ENCODE measurements at places on chromosomes 2 and 18.

DNA sequence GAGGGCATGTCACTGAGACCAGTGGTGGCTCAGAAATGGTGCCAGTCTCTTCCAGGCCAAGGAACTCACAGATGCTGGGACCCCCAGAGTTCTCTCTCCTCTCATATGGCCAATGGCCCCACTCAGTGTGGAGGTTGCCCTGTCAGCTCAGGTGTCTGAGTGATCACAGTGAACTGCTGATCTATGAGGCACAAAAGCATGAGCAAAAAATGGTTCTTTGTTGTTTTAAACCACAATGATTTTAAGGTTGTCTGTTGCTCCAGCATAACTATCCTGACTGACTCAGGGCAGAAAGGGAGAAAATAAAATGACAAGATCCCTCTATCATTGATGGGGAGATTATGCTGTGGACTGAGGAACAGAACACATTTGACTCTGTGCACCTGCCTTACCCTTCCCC, 57.8 kb downstream of the FBLN7 start:
- no peak for DNase-seq

DNA sequence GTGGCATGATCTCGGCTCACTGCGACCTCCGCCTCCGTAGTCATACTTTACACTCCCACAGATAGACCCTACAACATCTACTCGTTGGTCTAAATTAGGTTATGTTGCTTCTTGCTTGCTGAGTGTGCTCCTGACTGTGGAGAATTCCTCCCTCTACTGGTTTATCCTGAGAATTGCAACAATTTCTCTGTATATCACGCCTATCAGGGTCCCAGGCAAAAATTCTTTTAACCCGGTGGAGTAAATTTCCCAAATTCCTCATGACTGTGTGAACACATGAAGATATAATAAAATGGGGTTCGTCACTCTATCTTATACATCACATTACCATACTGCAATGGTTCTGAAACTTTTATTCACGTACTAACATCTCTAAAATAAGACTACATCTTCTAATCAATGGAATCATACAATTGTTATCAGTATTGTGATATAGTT, 156.7 kb downstream of the EVA1A start:
- no peak for DNase-seq

- no peak for DNase-seq
Measured at GRCh38 chr2:203710226-203710625, 3.8 kb downstream of the CD28 start.

DNA sequence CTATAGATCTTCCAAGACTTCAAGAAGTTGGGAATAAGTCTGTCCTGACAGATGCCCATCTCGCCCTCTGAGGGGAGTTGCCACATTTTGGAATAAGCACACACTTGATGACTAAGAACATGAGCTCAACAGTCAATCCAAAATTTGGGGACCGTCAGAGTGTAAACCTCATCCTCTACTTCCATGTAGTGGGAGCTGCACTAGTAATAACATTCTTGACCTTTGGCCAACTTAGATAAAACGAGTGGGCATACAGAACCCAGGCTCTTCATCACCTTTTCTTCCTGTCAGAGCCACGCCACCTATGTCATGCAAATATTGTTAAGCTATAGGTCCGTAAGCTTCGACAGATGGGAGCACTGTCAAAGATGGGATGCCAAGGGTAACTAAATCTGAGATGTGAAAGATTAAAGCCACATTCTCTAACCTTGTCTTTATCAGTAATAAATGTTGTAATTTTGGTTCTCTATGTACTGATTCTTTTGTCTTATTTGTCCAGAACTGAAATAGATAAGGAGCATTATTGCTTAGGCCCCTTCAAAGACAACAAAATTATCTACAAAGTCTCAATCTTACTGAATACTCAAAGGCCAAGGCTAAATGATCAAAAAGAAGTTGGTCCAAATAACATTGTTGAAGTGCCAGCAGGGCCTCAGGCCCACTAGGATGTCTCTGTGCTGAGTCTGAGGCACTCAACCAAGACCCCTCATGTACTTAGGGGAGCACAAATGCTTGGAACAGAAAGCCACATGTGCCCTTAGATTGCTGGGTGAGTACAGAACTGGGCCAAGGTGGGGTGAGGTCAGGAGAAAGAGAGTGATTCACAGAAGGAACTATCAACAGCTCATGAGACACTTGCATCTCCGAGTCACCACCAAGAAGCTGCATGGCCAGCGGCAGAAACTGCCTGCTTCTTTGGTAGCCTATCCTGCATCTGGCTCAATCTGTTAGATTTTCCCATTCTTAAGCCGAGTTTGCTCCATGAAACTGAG, 15.0 kb downstream of the CDH2 start:
- no peak for DNase-seq

GRCh38 chr18:48342125-48342524, 67.1 kb downstream of the ZBTB7C start:
- DNase-seq: no peak

DNA sequence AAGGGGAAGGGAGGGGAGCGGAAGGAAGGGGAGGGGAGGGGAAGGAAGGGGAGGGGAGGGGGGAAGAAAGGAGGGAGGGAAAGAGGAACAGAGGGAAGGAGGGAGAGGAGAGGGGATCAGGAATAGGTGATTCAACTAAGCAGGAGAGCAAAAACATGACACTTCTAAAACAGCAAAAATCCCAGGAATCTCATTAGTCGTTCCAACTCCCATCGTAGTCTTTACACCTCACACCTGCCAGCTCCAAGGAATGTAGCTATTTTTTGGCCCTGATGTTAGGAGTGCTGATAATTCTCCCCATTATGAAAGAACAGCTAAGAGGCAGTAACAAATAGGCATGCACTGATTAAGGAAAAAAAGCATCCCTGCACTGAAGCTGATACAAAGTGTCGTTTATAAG, 709.9 kb upstream of the PKDCC start:
- DNase-seq: no peak

- no peak for DNase-seq
Measured at GRCh38 chr18:59011786-59012185, 127.9 kb upstream of the SEC11C start.

DNA sequence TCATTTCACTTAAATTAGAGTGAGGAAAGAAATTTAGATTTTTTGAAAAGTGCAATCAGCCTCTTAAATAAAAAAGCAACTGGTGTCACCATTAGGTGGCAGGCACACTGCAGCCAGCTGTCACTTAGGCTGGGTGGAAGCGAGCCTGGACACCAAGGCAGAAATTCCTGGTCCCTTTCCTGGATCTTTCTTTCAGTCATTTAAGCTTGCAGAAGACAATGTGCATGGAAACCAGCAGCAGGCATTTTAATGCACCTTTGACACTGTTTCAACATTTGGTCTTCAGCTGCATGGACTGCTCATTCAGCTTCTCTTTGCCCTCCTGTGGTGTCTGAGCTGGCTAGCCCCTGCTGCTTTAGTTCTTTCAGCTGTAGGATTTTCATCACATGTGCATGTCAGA, 61.0 kb downstream of the AQP4 start:
- DNase-seq: no peak

- DNase-seq: no peak
Measured at GRCh38 chr18:44678725-44679055, 2.0 kb upstream of the SETBP1 start.

- DNase-seq: no peak
Measured at GRCh38 chr18:3411854-3412268, 38.1 kb upstream of the TGIF1 start.

- DNase-seq: no peak
Measured at GRCh38 chr18:8562919-8563318, 46.3 kb upstream of the RAB12 start.

GRCh38 chr2:206289391-206289790, 14.9 kb downstream of the ZDBF2 start:
- no peak for DNase-seq

GRCh38 chr2:135603543-135603942, 72.3 kb downstream of the R3HDM1 start:
- no peak for DNase-seq

GRCh38 chr2:148167855-148168254, 147.0 kb downstream of the MBD5 start:
- no peak for DNase-seq

GRCh38 chr2:101740555-101740964, 43.1 kb downstream of the MAP4K4 start:
- no peak for DNase-seq

DNA sequence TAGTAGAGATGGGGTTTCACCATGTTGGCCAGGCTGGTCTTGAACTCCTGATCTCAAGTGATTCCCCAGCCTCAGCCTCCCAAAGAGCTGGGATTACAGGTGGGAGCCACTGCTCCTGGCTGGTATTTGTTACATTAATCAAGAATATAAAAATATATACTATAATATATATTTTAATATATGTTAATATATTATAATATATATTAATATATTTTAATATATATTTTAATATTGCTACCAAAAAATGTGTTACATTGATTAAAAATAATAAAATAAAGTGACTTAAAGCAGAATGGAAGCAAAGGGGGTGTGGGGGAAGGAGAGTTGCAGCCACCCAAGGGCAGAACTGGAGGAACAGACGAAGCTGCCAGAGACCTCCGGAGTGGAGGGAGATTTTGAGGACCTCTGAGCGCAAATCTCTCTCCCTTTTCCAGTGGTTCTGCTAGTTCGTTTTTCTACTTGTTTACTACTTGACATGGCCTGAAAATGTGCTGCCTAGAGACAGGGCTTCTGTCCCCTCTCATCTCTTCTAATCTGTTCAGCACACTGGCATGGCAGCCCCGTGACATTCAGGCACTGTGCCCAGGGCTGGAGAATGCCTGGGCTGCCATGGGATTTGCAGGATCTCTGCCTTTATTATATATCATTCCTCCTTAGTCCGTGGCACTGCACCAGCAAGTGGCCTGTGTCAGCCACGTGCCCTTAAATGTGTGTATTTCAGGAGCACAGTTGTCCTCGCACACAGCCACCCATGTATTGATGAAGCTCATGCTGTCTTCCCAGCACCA, 47.9 kb upstream of the RAB12 start:
- no peak for DNase-seq

GRCh38 chr18:74281980-74282754, 9.6 kb downstream of the CYB5A start:
- no peak for DNase-seq

- DNase-seq: no peak
Measured at GRCh38 chr18:9706081-9706935, 1.8 kb upstream of the RAB31 start.

- DNase-seq: no peak
Measured at GRCh38 chr18:7363338-7363737, 132.4 kb downstream of the LRRC30 start.

DNA sequence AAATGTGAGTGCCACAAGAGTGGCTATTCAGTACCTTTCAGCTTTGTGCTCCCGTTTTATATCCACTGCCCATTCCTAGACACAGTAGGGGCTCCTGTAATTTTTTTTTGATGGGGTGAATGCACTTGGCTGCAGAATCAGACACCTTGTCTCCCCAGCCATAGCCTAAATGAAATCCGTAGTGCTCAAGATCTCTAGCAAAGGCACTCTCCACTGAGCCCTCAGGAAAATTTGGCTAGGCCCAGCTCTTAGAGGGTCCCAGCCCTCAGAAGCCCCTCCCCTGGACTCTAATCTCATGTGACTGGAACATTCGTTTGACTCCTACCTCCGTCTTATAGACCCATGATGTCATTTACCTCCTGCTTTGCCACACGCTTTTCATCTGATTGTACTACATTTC, 323.9 kb downstream of the SMAD2 start:
- DNase-seq: no peak

GRCh38 chr2:216873573-216873972, 13.7 kb upstream of the TNP1 start:
- no peak for DNase-seq

GRCh38 chr2:118986738-118987137, 44.7 kb downstream of the MARCO start:
- no peak for DNase-seq

- no peak for DNase-seq
Measured at GRCh38 chr2:233822781-233823730, 31.3 kb downstream of the HJURP start.

DNA sequence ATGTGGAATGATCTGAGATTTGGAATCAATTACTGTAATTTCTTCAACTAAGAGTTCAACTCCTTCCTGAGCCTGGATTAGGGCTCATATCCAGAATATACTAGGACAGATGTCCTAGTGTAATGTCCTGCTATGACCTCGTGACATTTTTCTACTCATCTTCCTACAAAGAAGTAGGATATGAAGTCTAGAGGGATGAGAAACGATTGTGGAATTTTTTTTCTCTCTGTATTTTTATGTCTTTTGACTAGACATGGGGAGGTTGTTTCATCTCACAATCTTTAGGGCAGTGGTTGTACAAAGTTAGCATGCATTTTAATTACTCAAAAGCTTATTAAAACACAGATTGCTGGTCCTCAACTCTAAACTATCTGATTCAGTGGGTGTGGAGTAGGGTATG, 203.0 kb downstream of the PARD3B start:
- DNase-seq: no peak

- DNase-seq: peak; percentile 43
Measured at GRCh38 chr18:3595369-3596273, 145.6 kb downstream of the TGIF1 start.

DNA sequence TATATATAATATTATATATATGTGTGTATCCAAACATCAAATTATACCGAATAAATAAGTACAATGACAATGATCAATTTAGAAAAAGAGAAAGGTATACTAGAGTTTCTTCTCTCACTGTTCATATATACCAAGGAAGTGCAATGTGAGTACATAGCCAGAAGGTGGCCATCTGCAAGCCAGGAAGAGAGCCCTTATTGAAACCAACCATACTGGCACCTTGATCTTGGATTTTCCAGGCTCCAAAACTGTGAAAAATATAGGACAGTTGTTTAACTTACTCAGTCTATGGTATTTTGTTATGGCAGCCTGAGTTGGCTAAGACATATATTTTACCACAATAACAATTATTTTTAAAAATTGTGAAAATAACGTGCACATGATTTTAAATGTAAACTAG, 1490.2 kb upstream of the SLC39A10 start:
- DNase-seq: no peak

GRCh38 chr2:140085674-140086073, 1305.5 kb upstream of the NXPH2 start:
- DNase-seq: no peak

- no peak for DNase-seq
Measured at GRCh38 chr2:168392024-168392423, 64.0 kb upstream of the CERS6 start.

DNA sequence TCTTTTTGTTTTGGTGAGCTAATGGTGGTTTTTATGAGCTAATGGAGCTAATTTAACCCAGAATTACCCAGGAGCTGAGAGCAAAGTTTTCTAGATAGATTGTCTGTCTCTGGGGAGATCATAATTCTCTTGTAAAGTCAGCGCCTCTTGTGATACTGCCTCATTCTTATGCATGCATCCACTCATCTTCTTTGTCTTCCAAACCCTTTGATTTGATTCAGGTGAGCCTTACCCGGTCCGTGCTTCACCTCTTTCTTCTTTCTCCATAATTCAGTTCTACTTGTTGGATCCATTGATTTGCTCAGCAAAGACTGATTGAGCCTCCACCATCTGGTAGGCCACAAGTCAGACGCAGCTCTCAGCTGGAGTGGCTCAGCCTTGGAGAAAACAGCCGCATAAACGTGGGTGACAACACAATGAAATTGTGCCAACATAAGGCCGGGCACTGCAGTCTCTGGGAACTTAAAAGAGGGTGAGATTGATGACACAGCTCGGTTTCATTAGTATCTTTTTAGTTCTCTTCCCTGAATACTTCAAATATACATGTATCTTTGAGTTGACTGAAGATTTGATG, 158.5 kb upstream of the SH3BP4 start:
- DNase-seq: no peak

GRCh38 chr2:156784020-156784701, 348.0 kb downstream of the GPD2 start:
- no peak for DNase-seq
